Stimulated activated CD4-positive, alpha-beta T cell treated with anti-CD3 and anti-CD28 coated beads, Interleukin-12 subunit alpha, Interleukin-12 subunit beta, amount 100 ng/mL, for 4 hours (primary cell): ENCODE measurements at places on chromosomes 2 and 18.

GRCh38 chr2:119694845-119695521, 16.0 kb downstream of the TMEM177 start:
- DNase-seq: no peak

DNA sequence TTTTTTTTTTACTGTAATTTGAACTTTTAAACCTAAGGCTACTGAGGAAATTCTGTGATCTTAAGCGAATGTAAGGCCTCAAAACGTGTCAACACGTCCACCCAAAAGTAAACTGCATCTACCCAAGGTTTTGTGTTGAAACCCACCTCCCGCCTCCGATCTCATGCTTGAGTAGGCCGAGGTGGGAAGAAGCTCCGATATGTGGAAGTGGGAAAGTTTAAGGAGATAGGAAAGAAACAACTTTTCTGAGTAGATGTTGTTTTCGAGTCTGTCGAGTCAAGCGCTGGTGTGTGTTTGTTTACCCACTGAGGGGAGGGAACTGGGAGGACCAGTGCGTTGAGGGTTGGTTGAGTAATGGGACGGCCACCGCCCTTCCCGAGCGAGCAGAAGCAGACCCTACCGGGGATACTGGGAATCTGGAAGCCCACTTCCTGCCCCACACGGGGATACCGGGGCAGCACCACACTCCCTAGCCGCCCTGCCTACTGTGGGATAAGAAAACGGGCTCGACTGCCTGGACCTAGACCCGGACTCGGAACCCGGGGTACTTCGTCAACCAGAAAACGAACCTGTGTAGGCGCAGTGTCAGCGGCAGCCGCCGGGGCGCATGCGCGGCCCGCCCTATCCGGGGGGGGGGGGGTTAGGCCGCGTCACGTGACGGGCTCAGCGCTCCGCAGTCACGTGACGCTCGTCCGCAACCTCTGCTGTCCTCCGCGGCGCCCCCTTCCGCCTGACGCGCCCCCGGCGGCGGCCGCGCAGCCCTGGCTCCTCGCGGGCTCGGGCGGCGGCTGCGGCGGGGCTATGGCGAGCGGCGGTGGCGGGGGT, at the start of gene RETREG2:
Gene RETREG2, plus strand, starts transcription at position 724 of the 825 bp plus-strand sequence. Its CDS starts 78 bp downstream, at position 802.
- DNase-seq: peak; percentile 71

DNA sequence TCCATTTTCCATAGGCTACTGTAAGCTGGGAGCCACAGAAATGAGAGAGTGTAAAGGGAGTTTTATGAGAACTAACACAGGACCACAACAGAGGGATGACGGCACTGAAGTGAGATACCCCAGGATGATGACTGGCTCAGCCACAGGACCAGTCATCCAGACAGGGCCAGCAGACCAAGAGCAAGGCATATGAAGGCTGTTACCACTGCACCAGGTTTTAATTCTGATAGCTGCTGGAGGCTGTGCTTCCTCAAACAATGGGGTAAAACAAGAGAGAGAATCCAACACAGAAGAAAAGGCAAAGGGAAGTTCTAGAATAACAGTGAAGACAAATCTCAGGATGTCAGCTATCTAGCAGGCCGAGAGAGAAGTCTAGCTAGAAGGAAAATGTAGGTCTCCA, 94.9 kb downstream of the BCL2 start:
- no peak for DNase-seq

- DNase-seq: no peak
These were observed 155.2 kb downstream of the SH3BP4 start for GRCh38 chr2:235106874-235107639.

DNA sequence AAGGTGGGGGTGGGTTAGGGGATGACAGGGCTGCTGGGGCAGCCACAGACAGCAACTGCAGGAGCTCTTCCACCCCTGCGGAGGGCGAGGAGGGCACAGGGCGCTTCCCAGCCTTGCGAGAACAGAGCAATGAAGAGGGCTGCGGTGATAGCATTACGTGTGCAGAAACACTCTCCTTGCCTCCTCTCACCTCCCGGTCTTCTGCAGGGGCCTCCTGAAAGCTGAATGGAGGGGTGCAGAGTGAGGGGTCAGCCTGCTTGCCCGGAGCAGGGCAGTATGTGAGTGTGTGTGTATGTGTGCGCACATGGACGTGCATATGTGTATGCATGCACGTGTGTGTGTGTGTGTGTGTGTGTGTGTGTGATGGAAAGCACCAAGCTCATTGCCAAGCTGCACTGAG, 29.5 kb upstream of the IL1R2 start:
- no peak for DNase-seq

- DNase-seq: no peak
These were observed 82.2 kb upstream of the ITGA4 start for GRCh38 chr2:181374781-181375675.

DNA sequence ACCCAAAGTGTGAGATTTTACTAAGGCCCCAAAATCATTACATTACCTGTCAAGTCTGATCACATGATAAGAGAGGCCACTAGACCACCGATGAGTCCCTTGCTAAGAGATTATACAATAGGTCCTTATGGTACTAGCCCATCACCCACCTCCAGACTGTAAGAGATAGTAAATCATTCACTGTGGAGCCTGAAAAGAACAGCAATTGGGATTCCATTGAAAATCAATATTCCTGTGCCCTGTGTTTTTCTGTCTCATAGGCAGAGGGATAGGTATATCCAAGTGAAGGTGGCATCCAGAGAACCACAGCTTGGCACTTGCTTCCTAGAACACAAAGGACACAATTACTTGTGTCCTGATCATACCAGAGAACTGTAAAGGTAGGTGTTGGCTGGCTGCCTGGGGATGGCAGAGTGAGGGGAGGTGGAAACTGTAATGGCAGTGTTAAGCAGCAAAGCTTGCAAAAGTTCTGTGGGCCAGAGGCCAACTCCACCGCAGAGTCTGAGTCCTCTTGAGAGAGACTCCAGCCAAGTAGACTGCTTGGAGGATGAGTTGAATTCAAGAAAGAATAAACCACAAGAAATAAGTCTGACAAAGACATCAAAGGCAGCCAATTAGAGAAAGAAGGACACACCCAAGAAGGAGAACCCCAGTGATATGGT, 102.0 kb upstream of the PIEZO2 start:
- no peak for DNase-seq

DNA sequence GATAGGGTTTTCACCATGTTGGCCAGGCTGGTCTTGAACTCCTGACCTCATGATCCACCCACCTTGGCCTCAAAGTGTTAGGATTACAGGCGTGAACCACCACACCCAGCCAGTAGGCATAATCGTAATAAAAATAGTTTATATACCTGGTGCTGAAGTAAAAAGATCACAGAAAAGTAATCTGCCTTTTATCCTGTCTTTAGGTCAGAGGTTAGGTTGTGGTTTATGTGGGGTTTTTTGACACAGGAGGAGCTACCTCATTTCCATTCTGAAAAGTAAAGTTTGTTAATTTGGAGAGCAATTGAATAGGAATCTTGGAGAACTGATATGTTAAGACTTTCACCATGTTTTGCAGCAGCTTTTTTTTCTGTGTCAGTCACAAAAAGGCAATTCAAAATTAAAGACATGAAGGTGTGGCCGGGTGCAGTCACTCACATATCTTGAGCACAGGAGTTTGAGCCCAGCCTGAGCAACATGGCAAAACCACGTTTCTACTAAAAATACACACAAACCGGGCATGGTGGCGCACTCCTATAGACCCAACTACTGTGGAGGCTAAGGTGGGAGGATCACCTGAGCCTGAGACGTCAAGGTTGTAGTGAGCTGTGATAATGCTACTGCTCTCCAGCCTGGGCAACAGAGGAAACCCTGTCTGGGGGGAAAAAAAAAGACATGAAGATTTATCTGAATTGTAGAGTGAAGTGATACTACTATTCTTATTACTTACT, 31.5 kb downstream of the CCNT2 start:
- DNase-seq: no peak

DNA sequence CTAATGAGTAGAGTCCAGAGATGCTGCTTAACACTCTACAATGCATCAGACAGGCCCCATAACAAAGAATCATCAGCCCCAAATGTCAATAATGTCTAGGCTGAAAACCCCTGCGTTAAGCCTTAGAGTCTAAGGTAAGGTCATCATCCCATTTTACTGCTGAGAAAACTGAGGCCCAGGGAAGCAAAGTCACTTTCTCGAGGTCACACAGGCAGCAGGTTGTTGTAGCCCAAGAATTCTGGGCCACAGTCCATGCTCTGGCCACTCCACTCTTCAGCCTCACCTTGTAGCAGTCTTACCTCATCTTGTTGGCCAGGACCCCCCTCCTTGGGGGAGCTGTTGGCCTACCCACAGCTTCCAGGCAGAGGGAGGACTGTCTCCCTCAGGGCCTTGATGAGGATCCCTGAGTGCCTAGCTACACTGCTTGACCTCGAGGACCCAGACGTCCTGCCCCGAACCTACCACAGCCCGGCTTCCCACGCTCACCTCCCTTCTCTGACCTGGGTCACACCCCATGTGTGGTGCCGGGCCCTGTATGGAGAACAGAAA, 54.4 kb downstream of the SMAD7 start:
- DNase-seq: no peak

DNA sequence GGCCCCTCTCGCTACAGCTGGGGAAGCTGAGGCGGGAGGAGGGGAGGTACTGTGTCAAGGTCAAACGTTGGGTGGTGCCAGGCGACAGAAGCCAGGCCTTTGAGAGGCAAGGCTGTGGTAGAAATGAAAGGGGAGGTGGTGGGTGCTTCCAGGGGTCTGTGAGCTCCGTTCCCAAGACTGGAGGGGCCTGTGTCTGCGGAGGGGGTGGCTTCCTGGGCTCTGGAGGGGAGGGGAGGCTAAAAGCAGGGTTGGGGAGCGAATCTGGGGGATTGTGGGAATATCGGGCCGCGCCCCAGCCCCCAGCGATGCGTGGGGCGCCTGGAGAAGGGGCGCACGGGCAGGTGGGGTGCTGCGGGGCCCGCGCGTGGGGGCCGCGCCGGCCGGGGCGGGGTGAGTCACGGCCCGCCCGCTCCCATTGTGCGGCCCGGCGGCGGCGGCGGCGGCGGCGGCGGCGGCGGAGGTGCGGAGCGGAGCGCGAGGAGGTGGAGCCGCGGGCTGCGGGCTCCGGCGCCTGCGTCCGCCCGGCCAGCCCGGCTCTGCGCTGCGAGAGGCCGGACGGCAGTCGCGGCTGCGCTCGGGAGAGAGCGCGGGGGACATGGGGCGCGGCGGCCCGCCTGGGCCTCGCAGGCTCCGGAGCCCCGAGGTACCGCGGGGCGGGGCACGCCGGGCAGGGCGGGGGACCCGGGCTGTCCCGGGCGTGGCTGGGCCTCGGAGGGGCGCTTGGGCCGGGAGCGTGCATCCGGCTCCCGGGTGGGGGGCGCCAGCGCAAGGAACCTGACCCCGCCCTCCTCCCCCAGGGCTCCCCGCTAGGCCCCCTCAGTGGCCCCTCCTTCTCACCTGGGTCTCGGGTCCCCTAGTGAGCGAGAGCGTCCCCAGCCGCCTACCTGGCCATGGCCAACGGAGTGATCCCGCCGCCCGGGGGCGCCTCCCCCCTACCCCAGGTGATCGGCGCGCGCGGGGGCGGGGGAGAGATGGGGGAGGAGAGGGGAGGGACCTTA, at the start of gene SLC4A3:
Gene SLC4A3, plus strand, starts transcription at position 528 of the 998 bp plus-strand sequence. Its CDS starts 363 bp downstream, at position 891.
- DNase-seq: peak; percentile 10

- no peak for DNase-seq
These were observed 98.7 kb downstream of the FAM210A start for GRCh38 chr18:13627639-13628038.

- DNase-seq: no peak
These were observed 10.3 kb downstream of the PECR start for GRCh38 chr2:216071111-216071851.
